Fibroblast of skin of back (primary cell): ENCODE measurements at places on chromosomes 16 and 17.
A peak's percentile ranks its signal among the peaks of the same experiment; 100 is the strongest.

DNA sequence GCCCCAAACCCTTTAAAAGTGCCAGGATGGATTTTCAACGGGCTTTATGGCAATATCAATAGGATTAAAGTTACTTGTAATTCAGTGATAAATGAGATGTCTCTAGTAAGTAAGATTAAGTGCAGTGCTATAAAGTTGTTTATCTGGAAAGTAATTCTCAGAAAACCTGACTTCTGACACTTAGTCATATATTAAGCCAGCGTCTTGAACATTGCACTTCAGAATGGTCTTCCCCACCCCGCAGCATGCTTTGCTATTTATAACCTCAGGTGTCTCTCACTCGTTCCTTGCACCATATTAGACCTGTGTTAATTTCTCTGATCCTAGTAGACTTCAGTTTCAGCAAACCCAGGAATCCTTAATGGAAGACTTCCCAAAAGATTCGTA is 2.1 kb upstream of the MAF start:
- DNase-seq, result no peak

GRCh38 chr17:76682296-76682695 is 28.5 kb downstream of the MXRA7 start:
- DNase-seq, result peak; percentile 49

DNA sequence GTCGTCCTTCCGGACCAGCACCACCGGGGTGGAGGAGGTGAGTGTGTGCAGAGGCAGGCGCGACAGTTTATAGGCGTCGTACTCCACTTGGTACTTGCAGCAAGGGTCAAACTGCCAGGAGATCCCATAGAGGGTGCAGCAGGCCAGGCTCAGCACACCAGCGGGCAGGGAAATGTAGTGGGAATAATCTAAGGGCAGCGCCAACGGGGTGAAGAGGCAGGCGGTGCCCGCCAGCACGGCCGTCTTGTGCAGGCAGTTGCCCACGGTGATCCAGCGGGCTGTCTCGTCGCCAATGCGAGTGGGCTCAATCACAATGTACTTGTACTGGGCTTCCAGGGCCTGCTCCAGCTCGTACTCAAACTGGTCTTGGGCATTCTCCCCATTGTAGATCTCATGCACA is 15.6 kb downstream of the TMEM11 start:
- DNase-seq, result no peak

- no peak for DNase-seq
These were observed 262.4 kb upstream of the CDH8 start for GRCh38 chr16:62298600-62298999.

DNA sequence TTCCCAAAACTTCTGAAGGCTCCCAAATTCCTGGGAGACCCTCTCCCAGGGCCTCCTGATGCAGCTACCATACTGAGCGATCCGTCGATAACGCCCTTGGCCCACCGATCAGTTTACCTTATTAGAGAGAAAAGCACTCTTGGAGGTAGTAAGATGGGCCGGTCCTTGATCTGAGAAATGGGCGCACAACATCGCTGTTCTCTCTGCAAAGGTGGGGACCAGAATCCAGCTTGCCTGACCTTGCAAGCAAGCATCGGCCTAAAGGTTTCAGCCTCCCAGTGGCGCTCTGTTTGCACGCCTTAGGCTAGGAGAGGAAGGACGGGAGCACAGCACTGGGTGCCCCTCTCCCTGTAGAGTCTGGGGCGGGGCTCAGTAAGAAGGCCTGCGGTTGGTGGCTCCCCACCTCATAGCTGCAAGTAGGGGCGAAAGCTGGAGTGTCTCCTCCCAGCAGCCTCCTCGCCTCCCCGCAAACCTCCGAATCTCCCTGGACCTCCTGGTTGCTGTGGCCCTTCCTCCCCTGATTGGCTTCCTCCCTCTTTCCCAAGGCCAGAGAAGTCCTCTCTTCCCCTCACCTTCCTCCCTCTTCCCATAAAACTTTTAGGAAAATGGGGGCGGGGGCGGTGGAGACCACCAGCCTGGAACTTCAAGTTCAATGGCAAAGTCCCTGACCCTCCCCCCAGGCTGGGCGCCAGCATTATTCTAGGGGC is at the start of gene PRAC1:
TSS of gene PRAC1 (minus strand) at position 318 of the 707 bp plus-strand sequence. CDS start at position 192, 126 bp downstream.
- no peak for DNase-seq

DNA sequence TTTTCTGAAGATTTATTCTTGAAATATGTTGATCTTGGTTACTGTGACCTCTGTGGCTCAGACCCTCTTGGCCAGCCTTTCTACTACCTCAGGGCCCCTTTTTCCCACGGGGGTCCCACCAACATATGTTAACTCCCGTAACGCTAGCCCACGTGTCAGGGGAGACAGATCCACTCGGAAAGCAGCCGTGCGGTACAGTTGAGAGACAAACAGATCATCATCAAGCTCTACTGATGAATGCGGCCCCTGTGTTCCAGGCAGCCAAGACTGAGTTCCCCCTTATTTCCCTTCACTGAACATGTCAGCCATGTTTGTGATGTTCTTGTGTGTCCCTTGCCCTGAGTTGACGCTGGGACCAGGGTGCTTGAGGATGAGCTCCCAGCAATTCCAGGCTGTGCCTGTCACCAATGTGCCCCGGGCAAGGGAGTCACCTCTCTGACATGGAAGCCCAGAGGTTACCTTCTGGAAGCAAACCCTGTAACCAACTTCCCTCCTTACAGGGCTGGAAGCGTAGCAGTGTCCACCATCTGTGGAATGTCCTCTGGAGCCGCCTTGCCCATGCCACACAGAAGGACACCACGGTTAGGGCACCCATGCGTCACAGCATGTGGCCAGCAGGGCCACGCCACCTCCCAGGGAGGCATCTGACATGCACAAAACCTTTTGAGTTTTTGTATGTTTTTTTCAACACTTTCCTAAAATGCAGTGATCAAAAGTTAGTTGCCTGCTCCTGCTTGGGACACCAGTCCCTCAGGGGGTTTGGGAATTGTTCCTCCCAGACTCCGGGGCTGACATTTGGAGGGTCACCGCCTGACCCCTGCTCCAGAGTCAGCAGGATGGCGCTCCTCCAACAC is 193.7 kb upstream of the CHMP6 start:
- no peak for DNase-seq

GRCh38 chr16:11101283-11101682 is 154.7 kb downstream of the SOCS1 start:
- no peak for DNase-seq
